ENCODE measurements at places on chromosomes 6 and 20.

DNA sequence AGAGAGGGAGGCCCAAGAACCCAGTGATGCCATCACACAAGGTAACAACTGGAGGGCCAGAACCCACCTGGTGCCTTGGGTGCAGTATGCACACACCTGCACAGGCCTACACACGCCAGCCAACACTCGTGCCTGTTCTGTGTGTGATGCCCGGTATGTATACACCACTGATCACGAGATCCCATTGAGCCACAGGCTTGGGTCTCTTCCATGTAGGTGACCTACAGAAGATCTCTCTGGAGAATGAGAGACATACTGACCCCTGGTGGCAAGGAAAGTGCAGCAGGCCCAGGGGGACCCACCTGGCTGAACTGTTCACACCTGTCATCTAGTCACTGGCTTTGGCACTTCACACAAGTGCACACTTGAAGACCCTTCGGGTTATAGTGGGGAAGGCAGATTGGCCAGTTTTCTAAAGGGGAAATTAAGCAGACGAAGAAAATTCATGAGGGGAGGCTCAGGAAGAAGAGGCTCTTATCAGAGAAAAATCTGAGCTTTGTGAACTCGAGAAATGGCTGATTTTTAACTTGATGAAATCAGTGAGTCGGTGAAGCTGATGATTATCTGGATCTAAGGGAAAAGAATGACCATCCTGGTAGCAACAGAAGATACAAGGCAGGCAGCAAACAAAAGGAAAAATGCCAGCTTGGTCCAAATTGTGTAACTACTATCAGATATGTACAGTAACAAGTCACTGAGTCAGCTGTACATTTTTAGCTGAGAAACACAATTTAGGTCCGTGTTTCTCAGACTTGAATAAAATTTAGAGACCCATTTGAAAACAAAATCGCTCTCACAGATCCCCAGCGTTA, 69.1 kb upstream of the PBOV1 start:
- peak; percentile 63 for DNase-seq

DNA sequence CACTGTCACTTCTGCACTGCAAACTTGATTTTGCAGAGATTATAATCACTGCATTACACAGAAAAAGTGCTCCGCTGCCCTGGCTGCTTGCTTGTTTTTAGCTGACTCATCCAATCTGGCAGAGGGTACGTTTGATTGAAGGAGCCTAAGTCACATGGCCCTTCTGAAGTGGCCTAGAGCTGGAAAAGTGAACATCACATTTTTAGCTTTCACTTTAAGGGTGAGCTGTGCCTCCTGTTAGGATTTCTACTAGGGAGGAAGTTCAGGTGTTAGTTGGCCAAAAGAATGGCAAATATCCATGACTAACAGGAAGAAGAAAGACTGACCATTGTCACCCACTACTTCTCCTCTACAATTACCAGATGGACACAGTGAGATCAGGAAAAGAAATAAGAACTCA, 889.1 kb upstream of the MAP3K7 start:
- DNase-seq, result peak; percentile 8

DNA sequence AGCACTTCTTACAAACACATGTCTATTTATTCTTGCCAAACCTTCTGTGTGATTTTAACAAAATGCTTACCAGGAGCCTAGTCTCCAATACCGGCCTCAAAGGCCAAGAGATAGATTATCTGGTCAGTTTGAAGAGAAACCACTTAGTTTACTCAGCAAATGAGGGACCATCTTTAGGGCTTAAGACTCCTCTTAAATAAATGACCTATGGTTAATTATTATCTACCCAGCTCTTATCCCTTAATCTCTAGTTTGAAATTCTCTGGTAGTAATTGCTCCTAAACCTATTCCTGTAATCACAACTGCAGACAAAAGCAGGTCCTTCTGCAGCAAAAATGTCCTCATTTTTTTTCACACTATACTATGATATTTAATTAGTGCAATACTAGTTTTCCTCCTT, 301.8 kb downstream of the KIF16B start:
- no peak for DNase-seq

- no peak for DNase-seq
Measured at GRCh38 chr6:144613859-144614258, 328.7 kb downstream of the UTRN start.

GRCh38 chr6:130959951-130960350, 103.1 kb downstream of the EPB41L2 start:
- DNase-seq, result no peak

DNA sequence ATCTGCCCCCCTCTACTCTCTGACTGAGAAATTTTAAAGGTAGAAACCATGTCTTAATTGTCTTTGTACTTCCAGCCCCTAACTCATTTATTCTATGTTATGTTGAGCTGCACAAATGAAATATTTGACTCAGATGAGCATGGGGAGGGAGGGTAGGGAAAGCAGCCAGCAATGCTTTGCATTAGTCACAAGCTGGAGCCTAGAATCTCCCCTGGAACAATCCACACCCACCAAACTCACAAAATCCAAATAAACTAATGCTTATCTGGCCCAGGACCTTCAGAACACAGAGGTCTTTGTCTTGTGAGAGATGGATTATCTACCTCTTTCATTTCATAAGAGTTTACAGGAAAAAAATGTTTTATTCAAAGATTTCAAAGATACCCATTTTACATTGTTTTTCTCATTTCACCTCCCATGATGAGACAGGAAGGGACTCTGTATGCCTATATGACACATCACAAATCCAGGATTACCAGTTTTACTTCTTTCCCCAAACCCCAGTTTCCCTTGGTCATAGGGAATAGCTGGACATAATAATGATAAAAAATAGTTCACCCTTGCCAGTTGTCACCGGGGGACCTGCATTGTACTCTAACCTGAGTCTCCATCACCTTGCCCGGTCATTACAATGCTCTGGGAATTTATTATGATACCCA, 466.9 kb downstream of the KIF16B start:
- DNase-seq, result no peak

- no peak for DNase-seq
Measured at GRCh38 chr20:53735536-53736050, 142.0 kb upstream of the ZNF217 start.

DNA sequence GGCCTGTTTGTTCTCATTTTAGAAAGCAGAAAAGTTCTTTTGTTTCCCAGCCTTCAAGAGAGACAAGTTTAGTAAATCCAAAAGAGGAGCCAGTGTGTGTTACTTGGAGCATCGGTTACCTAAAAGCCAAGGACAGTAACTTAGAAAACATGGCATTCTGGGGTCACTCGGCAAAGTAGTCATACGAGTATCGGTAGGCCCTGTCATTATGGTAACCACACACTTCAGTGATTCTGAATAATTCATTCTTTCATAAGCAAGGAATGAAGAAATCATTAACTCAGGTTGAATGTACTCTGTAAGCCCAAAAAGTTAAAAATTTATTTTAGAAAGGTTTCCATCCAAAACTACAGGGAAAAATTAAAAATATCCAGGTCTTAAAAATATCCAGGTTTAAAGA, 34.0 kb downstream of the CNKSR3 start:
- no peak for DNase-seq

DNA sequence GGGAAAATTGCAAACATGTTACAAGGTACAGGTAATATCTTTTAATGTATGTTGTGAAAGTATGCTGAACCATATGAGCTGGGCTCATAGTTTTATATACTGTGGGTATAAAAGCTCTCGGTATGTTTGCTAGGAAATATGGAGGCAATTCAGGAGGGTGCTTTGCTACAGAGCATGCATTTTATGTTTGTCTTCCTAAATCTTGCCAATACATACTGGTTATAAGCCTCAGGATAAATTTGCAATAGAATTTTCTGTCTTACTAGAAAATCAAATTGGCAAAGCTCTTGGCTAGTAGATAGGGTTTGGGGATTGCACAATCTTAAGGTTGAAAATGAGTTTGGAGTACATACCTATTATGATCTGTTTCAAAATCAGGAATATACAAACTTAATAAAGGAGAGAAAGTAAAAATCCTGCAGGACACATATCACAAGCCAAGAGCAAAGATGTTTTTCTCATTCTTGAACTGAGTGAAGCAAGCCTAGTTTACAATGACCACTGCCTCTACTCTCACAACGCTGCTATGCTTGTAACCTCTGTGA, 751.2 kb downstream of the HDGFL1 start:
- DNase-seq, result no peak

GRCh38 chr6:107646176-107646575, 156.3 kb downstream of the SOBP start:
- no peak for DNase-seq

DNA sequence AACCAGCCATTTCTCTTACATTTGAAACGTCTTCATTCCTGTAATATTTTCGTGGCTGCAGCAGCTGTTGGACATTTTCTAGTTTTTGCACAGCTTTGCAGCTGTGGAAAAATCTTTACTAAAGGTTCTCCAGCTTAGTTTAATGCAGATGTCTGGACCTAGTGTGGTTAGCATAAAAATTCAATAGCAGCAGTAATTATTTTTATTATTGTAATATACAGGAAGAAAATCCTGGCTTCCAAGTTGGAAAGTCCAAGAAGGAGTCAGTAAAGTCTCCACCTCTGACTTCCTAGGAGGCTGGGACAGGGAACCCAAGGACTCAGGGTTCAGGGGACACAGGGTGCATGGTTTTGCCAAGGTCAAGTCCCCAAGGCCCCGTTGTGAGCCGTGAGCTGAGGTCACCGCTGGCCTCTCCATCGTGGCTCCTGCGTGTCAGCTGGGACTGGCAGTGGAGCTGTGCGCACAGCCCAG, 230.6 kb downstream of the FNDC1 start:
- no peak for DNase-seq

- DNase-seq, result no peak
Measured at GRCh38 chr6:156933201-156934068, 156.3 kb downstream of the ARID1B start.

- DNase-seq, result peak; percentile 28
Measured at GRCh38 chr20:51318058-51318949, 224.2 kb downstream of the NFATC2 start.

DNA sequence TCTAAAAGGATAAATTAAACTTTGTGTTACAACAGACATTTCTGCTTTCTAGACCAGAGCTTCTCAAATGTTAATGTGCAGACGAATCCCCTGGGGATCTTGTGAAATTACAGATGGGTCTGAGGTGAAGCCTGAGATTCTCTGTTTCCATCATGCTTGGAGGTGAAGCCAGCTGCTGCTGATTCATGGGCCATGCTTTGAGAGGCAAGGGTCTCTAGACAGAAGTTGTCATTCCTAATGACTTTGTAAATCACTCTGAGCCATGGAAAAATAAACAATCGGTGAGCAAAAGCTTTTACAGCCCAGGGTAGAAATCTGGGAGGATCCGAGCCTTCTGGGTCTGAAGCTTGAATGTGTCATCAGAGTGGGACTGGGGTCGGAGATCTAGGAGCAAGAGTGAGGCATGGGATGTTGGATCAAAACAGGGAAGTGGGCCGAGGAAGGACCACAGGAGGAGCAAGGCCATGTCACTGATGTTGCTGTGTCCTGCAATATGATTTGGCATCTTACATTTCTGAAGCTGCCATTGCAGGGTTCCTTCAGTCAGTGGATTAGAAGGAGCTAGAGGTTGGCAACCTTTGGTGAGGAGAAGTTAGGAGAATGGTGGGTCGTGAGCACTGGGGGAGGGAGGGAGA, 77.3 kb downstream of the TRMT11 start:
- DNase-seq, result no peak

- no peak for DNase-seq
Measured at GRCh38 chr20:34546751-34547181, 11.8 kb upstream of the MAP1LC3A start.

DNA sequence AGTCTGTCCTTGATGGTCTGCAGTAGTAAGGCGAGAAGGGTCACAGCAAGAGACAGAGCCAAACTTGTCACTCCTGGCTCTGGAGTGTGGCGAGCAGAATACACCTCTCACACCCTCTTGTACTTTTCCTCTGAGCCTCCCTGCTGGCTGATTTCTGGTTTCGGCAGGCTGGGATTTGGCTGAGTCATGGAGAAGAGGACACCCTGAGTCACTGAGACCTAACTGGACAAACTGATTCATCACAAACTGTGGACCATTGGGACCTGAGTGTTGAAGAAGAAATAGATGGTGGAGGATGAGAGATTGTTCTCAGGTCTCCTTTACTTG, 101.7 kb downstream of the F13A1 start:
- no peak for DNase-seq

DNA sequence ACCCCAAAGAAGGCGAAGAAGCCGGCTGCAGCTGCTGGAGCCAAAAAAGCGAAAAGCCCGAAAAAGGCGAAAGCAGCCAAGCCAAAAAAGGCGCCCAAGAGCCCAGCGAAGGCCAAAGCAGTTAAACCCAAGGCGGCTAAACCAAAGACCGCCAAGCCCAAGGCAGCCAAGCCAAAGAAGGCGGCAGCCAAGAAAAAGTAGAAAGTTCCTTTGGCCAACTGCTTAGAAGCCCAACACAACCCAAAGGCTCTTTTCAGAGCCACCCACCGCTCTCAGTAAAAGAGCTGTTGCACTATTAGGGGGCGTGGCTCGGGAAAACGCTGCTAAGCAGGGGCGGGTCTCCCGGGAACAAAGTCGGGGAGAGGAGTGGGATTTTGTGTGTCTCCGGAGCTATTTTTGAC, 69.6 kb downstream of the HFE start:
- peak; percentile 23 for DNase-seq

DNA sequence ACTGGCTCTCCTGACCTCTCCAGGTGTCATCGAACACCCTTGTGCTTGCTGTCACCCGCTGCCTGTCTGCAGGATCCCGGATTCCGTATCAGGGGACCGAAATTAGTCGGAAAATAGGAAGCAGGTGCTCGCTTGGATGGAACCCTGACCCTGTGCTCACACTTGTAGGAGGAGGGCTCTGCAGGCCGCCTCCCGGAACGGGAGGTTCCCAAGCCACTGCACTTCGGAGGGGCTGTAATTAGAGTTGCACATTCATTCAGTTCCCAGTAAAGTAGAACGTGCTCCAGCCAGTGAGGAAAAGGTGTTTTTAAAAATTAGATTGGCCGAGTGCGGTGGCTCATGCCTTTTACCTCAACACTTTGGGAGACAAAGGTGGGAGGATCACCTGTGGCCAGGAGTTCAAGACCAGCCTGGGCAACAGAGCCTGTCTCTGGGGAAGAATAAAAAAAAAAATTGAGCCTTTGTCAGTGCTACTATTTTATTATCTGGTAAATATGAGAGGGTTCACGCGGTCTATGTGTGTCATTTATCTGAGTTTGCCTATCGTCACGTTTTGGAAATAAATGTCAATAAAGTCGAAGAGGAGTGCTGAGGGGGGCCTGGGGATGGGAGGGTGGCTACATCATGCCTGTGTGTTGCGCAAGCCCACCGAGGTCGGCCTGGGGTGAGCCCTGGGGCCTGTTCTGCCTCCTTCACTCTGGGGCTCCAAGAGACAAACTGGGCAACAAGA, 1.5 kb upstream of the GMEB2 start:
- peak; percentile 71 for DNase-seq

- DNase-seq, result no peak
Measured at GRCh38 chr6:124069230-124069950, 265.7 kb downstream of the NKAIN2 start.

GRCh38 chr6:147829835-147830234, 321.3 kb downstream of the SAMD5 start:
- no peak for DNase-seq

- no peak for DNase-seq
Measured at GRCh38 chr20:63280929-63281545, 8.4 kb downstream of the ARFGAP1 start.

DNA sequence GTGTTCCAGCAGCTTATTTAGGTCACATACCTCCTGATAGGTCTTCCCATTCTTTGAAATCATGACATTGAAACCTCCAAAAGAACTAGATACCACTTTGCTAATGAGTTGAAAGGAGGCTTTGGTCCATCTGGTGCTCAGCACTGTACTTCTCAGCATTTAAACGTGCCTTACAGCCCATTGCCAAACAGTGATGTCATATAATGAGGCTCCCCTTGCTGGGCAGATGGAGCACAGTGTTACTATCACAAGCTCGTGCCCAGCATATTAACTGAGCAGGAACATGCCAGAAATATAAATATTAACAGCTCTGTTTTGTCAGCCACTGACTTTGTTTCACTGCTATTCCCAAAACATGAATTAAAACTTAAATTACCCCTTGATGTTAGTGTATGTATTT, 25.5 kb upstream of the MAPK13 start:
- no peak for DNase-seq
